ENCODE measurements at places on chromosomes 3 and 15.

DNA sequence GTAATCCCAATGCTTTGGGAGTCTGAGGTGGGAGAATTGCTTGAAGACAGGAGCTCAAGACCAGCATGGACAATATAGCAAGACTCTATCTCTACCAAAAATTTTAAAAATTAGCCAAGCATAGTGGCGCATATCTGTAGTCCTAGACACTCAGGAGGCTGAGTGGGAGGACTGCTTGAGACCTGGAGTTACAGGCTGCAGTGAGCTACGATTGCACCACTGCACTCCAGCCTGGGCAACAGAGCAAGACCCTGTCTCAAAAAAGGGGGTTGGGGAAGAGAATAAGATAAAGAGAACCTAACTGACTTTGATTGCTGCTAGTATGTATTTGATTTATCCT is 755 bp downstream of the CD200R1 start:
- DNase-seq, result no peak

DNA sequence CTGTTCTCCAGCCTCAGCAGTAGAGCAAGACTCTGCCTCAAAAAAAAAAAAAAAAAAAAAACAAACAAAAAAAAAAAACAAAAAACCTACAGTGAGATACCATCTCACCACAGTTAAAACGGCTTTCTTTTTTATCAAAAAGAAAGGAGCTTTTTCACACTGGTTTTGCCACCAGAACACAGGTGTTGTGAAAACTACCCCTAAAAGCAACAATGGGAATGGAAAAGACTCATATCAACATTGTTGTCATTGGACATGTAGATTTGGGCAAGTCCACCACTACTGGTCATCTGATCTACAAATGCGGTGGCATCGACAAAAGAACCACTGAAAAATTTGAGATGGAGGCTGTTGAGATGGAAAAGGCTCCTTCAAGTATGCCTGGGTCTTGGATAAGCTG is 24.8 kb upstream of the SLC25A38 start:
- no peak for DNase-seq

DNA sequence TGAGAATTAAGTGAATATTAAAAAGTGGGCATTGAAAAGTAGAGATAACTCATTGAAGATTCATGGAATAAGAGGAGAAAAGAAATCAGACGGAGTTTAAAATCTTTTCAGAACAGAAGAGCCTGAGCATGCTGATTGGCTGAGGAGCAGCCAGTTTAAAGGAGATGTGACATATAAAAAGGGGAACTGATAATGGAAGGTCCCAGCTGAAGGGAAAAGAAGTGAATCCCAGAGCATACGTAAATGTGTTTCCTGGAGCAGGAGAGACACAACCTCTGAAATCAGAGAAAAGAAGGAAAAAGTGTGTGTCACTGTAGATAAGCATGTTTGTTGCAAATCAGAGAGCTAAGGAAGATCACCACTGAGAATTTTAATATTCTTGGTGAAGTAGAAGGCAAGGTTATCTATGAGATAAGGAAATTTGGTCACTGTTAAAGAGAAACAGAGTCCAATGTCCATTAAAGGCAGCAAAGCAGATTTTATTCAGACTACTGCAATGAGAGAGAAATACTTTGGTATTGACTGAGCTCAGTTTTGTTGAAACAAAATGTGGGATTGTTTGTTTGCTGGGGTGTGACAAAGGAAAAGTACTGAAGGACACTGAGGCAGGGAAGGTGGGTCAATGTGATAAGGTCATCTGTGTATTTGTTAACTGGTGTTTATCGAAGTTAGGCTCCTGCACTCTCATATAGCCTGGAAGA is 84.6 kb upstream of the WDR72 start:
- DNase-seq, result no peak

DNA sequence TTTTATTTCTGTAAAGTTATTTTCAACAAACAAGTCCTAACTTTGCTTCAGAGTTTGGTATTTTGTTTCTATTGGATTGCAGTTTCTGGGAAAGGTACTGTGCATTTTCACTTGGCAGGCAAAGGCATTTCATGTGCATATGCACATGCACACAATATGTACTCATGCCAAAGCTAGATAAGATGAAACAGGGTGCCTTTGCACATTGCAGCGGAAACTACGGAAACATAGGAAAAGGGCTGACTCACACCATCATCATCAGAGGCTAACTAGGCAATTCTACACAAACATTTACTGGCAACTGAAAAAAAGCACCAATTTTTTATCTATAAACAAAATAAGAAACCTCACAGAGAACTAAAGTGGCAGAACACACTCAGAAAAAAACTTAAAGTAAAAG is 550.6 kb upstream of the NECTIN3 start:
- DNase-seq, result no peak

DNA sequence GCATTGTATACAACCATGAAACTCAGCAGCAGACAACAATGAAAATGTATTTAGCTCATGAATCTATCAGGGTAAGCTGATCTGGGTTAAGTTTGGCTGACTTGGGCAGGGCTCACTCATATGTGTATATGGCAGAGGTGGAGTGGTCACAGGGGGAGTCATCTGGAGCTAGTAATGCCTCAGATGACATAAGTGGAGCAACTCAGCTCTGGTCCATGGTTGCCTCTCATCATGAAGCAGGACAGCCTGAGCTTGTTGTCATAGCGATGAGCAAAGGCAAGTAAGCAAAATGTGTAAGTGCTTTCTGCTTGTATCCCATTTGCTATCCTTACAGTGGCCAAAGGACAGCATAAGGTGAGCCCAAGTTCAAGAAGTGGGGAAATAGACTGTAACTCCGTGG is 64.5 kb downstream of the ALCAM start:
- DNase-seq, result no peak

GRCh38 chr15:64341961-64342360 is 14.0 kb downstream of the CSNK1G1 start:
- no peak for DNase-seq

DNA sequence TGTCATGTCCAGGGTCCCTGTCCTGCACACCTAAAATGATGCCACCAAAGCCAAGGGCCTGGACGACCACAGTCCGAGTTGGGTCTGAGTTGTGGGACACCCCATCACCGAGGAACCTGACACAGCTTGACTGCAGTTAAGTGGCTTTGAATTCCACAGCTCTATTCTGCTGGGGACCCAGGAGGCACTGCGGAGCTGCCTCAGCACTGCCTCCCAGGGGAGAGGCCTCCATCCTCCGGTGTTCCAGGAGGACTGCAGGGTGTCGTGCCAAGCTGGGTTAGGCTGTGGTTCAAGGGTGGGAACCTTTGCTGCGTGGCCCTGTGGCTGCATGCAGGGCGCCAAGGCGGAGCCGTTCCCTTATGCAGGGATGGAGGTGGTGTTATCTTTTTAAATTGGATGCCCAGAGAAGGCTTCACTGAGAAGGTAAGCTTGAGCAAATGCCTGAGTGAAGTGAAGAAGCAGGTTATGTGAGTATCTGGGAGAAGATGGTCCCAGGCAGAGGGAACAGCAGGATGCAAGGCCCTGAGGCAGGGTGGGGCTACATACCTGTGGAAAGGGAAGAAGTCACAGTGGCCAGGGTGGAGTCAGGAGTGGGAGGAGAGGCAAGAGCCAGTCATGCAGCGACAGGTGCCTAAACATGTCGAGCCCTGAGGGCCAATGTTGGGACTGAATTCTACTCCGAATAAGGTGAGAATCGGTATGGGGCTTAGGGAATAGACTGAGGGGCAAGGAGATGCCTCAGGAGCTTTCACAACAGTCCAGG is 144.8 kb downstream of the TPRA1 start:
- DNase-seq, result no peak

GRCh38 chr3:15682561-15683185 is 81.1 kb downstream of the BTD start:
- DNase-seq, result no peak

GRCh38 chr3:37097776-37098175 is 76.6 kb downstream of the LRRFIP2 start:
- no peak for DNase-seq

DNA sequence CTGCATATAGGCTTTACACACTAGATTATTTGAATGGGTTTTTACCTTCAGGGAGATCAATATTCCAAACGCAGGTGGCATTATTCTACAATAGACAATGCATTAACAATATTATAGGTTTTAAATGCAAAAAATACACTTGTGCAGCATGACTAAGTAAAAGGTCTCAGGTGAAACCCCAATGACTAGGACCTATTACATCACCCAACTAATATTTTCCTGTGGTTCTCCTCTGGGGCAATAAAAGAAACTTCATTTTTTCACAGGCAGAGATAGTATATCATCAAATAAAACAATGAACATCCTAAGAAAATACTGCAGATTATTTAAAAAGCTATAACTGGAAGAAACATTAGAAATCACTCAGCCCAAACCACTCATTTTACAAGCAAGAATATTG is 375.3 kb downstream of the ROBO1 start:
- DNase-seq, result no peak

- peak; percentile 43 for DNase-seq
Observed at GRCh38 chr15:89129123-89129815, 41.0 kb downstream of the ABHD2 start.

DNA sequence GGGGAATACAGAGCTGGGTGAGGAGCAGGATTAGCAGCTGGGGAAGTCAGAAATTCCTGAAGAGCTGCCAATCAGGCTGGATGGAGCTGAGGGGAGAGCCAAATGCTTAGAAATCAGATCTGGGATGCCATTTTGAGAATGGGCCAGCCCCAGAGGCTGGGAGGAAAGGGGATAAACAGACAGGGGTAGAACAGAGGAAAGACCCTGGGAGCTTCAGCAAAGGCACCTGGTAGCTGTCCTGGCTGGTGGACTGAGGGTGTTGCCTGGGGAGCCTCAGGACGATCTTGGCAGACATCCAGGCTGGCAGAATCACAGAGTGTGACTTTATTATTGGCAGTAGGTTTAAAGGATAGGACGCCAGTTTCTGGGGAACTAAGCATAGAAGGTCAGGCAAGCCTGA is 97.8 kb downstream of the SQOR start:
- no peak for DNase-seq

DNA sequence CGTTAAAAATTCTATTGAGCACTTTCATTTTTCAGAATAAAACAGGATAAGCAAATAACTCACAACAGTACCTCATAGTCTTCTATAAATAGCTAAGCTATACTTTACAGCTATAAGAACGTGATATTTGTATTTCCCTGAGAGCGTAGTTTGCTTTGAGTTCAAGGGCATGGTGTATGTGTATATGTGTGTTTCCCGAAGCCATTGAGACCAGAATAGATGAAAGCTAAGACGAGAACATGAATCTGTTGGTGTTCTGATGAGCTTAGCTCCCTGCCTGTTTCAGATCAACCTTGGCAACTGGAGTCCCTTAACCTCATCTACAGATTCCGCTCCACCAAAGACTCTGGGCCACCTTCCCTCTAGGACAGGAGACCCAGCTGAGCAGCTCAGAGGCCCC is 59.5 kb upstream of the MCF2L2 start:
- DNase-seq, result no peak

DNA sequence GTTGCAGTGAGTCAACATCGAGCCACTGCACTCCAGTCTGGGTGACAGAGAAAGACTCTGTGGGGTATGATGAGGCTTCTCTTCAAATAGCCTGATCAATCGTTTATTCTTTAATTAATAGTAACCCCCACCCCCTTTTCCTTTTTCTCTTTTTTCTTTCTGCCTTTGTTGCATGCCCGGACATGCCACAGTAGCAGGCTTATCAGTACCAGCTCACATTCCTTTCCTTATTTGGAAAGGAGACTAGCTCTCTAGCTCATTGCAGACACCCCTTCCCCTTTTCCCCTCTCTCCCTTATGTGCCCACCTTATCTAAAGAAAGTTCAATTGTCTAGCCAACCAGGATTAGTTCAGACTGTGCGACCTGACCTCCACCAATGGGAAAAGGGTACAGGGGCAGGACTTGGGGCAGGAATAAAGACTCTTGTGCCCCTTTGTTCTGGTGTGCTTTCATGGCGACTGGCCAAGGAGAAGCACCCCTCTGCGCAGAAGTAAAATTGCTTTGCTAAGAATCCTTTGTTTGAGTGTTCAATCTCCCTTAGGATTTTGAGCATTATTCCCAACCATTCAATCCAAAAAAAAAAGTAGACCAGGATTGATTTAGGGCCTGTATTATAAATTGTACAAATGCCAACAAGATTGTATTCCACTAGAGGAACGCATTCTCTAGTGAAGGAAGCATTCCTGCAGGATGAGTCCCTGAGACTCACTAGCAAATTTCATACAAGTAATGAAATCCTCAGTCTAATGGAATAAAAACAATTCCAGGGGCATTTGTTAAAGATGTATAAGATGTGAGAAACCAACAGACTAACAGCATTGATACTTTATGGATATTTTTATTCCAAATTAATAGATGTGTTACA is 95.8 kb upstream of the SNRPN start:
- no peak for DNase-seq

GRCh38 chr3:104291878-104292277 is 1074.8 kb upstream of the ALCAM start:
- no peak for DNase-seq

- no peak for DNase-seq
Observed at GRCh38 chr15:98943601-98944151, 63.9 kb downstream of the PGPEP1L start.

DNA sequence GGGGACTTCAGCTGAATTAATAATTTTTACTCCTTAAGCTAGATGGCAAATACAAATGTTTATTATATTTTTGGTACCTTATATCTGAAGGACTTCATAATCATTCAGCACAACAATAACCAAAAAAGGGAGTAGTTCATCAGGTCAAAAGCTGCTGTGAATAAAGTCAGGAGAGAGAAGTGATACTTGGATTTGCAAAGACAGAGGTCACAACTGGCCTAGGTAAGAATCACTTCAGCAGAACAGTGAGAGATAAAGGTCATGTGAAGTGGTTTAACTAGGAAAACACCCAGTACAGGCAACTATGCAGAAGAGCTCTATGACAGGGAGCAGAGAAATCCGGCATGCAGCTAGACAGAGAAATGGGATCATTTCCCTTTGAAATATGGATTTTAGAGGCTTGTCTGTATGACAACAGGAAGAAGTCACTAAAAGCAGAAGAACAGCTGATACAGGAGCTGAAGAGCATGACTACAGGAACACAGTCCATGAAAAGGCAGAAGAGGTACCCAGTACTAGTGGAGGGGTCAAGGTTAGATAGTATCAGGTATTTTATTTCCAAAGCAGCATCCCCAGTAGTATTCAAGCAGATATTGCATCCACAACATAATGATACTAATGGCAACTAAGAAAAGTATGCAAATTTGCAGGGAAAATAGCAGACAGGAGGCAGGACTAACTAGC is 25.7 kb downstream of the ZMAT3 start:
- no peak for DNase-seq

- DNase-seq, result no peak
Observed at GRCh38 chr15:80233581-80233980, 18.4 kb downstream of the CTXND1 start.

All from stimulated activated CD8-positive, alpha-beta memory T cell treated with anti-CD3 and anti-CD28 coated beads, Interleukin-2, amount 100 ng/mL, for 1 hour (primary cell).